ENCODE measurements at places on chromosomes 1 and 21.

GRCh38 chr1:241229216-241229615 lies 127.8 kb downstream of the RGS7 start:
- no peak for DNase-seq

DNA sequence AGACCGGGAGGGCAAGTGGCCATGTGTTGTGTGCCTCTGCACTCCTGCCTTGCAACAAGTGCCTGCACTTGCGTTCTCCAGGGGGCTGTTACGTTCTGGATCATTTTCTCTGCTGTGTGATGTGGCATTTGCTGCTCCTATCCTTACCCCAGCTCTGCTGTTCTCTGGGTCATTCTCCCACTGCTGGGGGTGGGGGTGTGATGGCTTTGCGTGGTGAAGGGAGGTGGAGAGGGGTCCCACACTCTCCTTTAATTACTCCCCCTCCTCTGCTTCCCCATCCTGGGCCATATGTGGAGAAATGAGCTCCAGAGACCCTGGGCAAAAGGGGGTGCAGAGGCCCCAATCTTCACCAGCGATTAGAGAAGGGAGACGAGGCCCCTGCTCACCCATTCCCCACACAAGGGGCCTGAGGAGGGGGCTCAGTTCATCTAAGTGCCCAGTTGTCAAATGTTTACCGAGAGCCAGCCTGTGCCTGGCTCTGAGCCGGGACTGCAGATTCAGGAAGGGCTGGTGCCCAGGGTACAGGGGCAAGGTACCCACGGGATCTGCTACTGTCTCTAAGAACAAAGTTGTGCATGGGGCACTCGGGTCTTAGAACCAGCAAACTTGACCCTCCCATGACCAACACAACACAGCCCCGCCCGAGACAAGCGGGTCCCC lies 355.4 kb downstream of the PTPRU start:
- no peak for DNase-seq

DNA sequence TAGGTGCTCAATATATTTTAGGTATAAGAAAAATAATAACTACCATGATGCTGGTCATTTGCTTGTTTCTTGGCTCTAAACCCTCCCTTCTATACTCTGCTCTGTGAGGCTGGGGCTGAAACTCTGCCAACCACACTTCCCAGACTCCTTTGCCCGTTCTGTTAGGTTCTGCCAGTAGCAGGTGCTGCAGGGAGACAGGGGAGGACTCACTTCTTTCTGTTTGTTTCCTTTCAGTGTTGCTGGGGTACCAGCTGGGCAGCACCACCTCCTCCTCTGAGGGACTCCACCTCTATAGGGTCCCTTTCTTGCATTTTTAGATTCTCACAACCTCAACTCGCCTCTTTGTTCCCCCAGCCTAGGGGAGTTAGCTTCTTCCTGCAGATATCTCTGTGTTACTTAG lies 17.0 kb upstream of the SH2D2A start:
- no peak for DNase-seq

- no peak for DNase-seq
These were observed 9.6 kb upstream of the CHIT1 start for GRCh38 chr1:203239081-203239480.

DNA sequence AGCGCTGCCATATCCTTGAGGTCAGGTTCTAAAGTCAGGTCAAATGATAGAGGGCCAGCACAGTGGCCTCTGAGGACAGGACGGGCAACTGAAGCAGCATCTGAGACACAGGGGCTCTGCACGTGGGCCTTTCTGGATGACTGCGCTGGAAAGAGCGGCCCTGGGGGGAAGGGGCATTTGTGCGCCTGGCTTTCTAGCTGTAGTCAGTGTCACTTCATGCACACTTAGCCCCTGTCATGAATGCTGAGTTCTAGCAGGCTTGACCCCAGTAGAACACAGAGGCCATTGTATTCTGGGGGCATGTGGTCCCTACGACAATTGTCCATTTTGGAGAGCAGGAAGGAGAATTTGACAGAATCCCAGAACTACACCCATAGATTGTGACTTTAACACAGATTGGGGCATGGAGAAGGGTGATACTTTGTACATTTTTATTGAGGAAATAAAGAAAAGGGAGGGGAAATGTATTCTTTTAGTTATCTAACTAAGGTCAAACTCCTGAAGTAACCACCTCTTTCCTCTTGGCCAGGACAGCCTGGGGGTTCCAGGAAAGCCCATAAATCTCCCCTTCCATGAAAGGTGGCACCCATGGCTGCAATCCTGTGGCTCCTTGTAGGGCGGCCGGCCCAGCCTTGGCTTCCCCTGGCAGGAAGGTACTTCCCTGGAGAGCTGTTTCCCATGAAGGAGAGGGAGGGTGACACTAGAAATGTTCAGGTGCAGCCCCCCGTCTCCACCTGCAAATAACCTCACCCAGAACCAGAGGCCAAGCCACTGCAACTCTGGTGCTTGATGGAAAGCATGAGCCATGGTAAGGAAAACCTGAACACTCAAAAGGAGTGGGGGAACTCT lies 34.4 kb downstream of the NTPCR start:
- DNase-seq = no peak

DNA sequence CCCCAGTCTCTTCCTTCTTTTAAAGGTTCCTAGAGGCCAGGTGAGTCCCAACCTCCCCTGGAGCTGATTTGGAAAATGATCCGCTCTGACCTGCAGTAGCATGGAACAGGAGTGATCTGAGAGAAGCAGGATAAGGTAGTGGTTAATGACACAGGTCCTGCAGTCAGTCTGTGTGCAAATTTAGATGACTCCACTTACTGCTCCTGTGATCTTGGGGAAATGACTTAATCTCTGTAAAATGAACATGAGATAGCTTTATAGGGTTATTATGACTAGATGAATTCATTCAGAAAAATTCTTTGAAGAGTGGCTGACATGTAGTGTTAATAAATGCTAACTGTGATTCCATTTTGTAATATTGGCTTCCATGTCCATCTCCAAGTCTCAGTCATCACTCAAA lies 374.9 kb upstream of the CAMK1G start:
- no peak for DNase-seq

GRCh38 chr1:235491644-235492043 lies 12.6 kb downstream of the B3GALNT2 start:
- no peak for DNase-seq

GRCh38 chr1:151641229-151641628 lies 29.4 kb downstream of the SNX27 start:
- DNase-seq = no peak

DNA sequence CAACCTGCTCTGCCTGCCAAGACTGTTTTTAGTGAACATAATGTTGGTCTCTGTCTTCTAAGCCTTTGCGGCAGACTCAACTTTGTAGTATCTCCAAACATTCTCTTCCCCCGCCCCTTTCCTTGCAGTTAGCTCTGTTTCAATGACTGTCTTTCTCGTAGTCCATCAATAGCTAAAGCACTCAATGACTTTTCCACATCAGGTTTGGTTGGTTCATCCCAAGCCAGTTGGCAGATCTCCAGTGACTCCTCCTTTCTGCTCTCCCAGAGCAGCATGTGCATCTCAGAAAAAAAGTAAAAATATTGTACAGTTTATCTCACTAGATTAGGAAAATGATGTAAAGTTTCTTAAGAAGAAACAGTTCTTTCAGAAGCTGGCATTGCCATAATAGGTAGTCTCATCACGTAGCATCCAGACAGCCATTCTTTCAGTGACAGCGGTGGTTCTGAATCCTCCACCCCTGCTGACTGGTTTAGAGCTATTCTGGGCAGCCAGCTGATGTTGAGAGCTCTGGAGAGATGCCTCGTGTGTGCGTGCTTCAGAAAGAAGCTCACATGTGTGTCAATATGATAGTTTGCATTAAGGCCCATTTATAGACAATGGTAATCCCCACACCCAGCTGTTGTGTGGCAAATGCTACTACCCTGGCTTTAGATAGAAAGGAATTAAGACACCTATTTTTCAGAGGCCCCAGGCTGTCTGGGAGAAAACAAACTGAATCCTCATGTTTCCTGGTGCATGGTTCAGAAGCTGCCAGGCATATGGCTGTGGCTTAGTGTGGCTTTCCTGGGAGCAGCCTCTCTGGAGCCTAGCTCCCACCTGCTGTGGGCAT lies 53.2 kb downstream of the CNN3 start:
- DNase-seq = no peak

GRCh38 chr1:183032122-183032921 lies 9.1 kb downstream of the LAMC1 start:
- no peak for DNase-seq

- no peak for DNase-seq
These were observed 97.1 kb downstream of the DUSP10 start for GRCh38 chr1:221644663-221645258.

- no peak for DNase-seq
These were observed 44.6 kb upstream of the BCL9 start for GRCh38 chr1:147496571-147497210.

GRCh38 chr1:74065081-74065480 lies 132.9 kb downstream of the LRRIQ3 start:
- no peak for DNase-seq

- DNase-seq = no peak
These were observed 6.5 kb downstream of the STUM start for GRCh38 chr1:226555092-226555491.

DNA sequence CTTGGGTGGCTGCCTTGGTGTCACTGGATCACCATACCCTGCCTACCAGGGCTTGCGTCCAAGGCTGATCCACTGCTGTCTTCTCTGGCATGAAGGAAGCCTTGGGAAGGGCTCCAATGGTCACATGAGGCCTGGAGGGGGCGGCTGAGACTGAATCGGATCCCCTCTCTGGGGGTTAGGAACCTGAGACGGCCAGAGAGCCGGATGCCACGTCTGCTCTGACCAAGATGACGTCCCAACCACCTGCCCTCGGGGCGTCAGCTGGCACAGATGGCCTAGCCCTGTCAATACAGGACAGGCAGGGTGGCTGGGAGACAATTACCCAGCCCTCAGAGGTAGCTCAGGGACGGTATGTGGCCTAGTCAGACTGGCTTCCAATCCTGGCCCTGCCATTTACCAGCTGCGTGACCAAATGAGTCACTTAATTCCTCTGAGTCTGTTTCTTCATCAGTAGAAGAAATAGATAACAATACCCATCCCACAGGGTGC lies 5.4 kb downstream of the TRIM62 start:
- DNase-seq = no peak

- DNase-seq = no peak
These were observed 40.2 kb downstream of the SUSD4 start for GRCh38 chr1:223323491-223324484.

- no peak for DNase-seq
These were observed 6.0 kb downstream of the FNBP1L start for GRCh38 chr1:93453911-93454310.

DNA sequence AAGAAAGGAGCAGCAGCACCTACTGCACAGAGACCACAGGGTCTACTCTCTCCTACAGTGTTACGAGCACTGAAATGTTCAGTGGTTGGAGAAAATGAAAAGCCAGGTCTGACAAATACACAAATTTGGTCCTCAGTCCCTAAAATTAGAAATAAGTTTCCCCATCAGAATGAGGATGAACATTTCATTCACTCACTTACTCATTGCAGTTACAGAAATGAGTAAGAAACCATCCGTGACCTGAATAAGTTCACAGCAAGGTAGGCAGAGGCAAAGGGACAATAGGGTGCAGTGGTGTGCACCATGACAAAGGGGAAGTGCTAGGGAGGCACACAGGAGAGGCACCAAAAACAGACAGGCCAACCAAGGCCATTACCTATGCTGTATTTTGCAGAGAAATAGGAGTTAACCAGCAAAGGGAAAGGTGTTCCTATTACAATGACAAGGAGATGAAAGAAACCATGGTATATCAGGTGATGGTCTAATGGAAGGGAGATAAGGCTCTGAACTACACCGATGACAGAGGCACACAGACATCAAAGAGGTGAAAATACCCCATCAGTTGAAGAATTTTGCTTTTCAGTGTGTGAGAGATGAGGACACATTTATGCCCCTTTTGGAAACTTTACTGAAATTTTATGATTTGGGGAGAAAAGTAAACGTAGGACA lies 29.4 kb downstream of the VAV3 start:
- DNase-seq = no peak

- no peak for DNase-seq
These were observed 20.9 kb downstream of the S1PR1 start for GRCh38 chr1:101257500-101258325.

DNA sequence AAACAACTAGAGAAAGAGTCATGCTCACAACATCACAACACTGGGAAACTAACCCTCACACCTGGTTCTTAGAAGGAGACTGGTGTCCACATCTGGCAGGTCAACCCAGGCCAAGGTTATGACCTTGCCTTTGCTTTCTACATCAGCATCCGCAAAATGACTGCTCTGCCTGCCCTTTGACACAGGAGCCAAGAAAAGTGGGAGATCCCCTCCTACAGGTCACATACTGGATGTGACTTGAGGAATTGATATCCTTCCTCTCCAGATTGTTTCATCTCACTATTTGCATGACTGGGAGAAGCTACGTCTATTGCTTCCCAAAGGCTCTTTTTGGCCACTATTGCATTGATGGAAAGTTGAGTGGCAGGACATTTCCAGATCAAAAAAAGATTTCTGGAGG lies 115.5 kb downstream of the MIS18A start:
- DNase-seq = no peak

DNA sequence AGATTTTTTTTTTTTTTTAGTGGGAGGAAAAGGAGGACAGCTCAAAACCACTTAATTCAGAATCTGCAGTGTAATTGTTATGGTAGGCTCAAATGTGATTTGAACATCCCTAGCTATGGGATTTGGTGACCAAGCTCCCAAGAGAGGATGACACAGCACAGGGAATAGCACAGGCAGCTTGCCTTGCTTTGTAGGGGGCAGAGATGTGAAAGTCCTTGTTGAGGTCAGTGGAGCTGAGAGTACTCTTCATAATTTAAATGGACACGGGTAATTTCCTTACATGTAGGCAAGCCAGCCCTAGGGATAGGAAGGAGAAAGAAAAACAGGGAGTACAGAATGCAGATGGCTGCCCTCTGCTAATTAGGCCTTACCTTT lies 3.2 kb upstream of the UCK2 start:
- no peak for DNase-seq

DNA sequence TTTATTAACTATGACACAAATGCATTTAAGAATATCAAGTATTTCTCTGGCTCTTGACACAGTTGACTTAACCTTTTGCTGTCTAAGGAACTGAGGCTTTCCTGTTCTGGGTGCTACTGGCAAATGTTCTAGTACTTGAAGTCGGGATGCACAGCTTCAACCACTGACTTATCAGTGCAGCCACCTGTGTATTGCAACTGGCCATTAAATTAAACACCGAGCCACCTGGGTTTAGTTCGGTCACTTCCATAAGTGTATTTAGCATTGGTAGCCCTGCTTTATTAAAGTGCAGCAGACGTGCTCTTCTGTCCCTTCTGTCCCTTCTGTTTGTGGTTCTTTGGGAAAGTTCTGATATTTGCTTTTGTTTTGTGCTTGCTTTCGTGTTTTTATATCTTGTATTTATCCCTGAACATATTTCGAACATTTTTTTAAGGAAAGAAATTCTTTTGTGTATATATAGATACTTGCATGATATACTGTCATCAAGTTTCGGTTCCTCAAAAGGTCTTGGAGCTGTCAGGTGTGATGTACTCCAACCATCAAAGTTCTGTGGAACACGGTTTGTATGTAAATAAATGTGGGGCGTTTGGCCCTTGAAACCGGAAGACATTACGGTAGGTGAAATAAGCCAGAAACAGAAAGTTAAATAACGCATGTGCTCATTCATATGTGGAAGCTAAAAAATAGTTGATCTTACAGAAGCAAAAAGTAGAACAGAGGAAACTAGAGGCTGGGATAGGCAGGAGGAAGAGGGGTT lies 297.9 kb upstream of the GREM2 start:
- no peak for DNase-seq

GRCh38 chr1:204426971-204427701 lies 15.5 kb upstream of the PPP1R15B start:
- DNase-seq = no peak

- no peak for DNase-seq
These were observed 57.4 kb upstream of the TMPRSS15 start for GRCh38 chr21:18460979-18461378.

- no peak for DNase-seq
These were observed 22.2 kb upstream of the GNG12 start for GRCh38 chr1:67855444-67855843.
